ENCODE measurements at places on chromosomes 16 and 17. TPM values are rescaled to one million over a fixed set of nuclear protein-coding genes. Genes with fewer than 3 reads are reported as not detected.

The REXO5 gene
- total RNA-seq = 4.8 TPM

The ZNF423 gene
- total RNA-seq = 8.2 TPM

The SERPINF2 gene
- 4.2 TPM for total RNA-seq

The CTRB1 gene
- total RNA-seq = not detected

The KRT9 gene
- total RNA-seq = not detected

The ARHGAP44 gene
- 29.9 TPM for total RNA-seq
